ENCODE measurements at places on chromosomes 1 and 21. TPM values are rescaled to one million over a fixed set of nuclear protein-coding genes. Genes with fewer than 3 reads are reported as not detected.
A peak's percentile ranks its signal among the peaks of the same experiment; 100 is the strongest.

- ATAC-seq, result no peak
Observed at GRCh38 chr1:119531606-119532323, 24.8 kb downstream of the HSD3B1 start.

DNA sequence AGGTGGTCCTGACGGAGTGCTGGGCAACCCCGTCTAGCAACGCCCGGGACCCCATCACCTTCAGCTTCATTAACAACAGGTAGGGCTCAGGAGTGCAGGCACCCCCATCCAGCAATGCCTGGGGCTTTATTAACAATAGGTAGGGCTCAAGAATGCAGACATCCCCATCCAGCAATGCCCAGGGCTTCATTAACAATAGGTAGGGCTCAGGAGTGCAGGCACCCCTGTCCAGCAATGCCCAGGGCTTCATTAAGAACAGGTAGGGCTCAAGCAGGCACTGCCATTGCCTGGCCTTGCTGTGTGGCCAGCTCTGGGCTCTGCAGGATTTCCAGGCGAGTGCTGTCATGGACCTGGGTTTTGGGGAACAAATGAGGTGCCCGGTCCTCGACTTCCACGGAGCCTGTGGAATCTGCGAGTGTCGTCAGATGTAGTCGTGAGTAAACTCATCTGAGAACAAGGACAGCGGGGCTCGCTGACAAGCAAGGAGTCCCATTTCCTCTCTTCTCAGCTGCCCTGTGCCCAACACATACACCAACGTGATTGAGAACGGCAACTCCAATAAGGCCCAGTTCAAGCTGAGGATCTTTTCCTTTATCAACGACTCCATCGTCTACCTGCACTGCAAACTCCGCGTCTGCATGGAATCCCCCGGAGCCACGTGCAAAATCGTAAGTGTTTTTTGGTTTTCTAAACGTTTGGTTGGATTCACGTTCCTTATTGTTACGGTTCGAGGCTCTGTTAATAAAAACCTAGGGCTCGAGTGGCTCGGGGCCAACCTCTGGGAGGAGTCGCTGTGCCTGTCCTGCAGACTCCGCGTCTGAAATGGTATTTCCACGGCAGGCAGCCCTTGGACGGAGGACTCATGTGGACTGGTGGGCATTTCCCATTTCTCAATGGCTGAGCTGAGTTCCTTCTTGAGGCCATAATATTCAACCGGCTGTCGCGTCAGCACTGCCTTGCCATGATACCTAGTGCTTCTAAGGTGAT is 56.3 kb downstream of the UMODL1 start:
- no peak for ATAC-seq

The SYCP1 gene
- not detected for total RNA-seq

DNA sequence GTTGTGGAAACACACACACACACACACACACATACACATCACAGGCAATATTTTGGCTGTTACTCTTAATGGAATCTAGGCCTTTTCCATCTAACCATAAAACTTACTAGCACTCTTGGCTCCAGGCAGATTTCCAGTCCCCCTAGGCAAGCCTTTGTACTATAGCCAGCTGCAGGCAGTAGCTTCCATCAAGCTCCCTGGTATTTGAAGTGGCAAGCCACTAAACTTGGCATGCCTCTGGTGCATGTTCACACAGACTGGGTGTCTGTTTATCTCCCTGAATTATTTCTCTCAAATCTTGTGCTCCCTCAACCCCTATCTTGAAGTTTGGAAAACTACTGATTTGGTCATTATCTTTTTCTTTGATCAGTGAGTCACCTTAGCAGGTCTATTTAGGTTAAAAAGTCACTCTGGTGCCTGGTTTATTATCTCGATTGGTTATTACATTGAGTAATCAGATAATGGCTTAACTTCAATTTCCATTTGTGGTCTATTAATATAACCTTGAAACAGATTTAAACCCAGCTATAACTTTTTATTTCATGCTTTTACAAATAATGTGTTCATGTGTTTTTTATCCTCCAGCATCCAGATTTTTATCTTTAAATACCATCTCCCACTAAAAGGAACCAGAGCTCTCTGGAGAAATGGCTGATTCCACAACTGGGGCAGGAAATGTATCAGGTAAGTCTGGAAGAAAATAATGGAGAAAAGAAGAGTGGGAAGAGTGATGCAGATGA is 2.7 kb upstream of the RBM15 start:
- no peak for ATAC-seq

GRCh38 chr1:187041104-187041503 is 212.4 kb downstream of the PLA2G4A start:
- no peak for ATAC-seq

DNA sequence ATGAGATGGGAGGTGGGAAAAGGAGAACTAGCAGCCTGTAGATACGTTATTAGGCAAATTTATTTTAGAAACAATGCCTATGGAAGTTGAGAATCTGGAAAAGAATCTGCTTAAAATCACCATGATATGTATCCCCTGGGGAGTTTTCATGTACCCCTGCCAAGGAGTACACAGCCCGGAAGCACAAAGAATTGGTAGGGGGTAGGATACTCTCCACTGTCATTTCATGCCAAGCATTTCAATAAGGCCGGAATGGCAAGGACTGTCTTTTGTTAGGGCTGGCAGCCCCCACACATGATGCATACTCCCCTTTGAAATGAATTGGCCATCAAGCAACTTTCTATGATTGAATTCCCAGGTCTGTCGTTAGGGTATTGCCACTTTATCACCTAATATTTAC is 111.5 kb upstream of the APP start:
- ATAC-seq, result no peak

DNA sequence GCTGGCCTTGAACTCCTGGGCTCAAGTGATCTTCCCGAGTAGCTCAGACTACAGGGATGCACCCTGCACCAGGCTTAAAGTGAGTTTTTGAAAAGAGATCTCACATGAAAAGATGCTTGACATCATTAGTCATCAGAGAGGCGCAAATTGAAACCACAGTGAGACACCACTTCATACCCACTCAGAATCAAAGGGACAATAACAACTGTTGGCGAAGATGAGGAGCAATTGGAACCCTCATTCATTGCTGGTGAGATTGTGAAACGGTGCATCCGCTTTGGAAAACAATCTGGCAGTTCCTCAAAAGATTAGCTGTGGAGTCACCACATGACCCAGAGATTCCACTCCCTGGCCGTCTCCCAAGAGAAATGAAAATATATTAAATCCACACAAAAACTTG is 122.3 kb downstream of the PGBD5 start:
- no peak for ATAC-seq

DNA sequence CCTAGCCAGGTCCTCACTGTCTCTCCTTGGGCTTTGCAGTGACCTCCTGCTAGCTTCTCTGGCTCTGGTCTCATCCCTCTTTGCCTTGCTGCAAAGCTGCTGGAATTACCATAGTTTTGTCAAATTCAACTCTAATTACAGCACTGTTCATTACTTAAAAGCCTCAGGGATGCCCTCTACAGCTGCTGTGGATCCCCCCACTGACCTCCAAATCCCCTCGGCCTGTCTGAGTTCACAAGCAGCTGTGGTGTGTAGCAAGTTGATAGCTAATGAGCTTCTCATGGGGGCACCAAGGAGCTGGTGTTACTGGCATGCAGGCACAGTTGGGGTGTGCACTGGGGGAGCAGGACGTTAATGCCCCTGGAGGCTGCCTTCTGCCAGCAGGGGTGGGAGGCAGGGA is 24.8 kb downstream of the NIPAL3 start:
- ATAC-seq, result no peak

DNA sequence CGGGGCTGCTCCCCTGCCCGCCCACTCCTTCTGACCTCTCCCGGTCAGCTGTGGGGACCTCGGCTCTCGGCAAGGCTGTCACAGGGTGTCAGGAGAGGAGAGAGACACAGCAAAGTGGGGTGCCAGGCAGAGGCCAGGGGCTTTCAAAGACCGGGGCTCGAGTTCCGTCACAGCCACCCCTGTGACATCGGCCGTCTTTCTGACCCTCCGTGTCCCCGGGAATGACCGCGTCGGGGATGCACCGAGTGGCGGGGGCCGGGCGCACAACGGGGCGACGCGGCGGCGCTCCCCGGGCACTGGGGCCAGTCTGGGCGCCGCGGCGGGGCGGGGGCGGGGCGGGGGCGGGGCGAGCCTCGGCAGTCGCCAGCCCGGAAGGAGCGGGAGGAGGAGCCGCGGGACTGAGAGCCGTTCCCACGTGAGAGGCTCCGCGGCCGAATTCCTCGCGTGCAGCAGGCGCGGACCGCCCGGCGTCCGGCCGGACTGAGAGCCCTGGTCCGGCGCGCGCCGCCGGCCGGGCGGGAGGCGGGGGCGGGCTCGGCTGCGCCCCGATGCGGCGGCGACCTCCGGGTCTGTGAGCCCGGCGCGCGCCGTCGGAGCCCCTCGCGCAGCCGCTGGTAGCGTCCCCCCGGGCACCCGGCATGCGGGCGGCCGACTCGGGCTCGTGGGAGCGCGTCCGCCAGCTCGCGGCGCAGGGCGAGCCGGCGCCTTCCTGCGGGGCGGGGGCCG is 229.7 kb upstream of the TMEM51 start:
- ATAC-seq, result peak; percentile 73

The GJA4 gene
- 2.0 TPM for total RNA-seq

The IQGAP3 gene
- total RNA-seq, result 11.8 TPM

DNA sequence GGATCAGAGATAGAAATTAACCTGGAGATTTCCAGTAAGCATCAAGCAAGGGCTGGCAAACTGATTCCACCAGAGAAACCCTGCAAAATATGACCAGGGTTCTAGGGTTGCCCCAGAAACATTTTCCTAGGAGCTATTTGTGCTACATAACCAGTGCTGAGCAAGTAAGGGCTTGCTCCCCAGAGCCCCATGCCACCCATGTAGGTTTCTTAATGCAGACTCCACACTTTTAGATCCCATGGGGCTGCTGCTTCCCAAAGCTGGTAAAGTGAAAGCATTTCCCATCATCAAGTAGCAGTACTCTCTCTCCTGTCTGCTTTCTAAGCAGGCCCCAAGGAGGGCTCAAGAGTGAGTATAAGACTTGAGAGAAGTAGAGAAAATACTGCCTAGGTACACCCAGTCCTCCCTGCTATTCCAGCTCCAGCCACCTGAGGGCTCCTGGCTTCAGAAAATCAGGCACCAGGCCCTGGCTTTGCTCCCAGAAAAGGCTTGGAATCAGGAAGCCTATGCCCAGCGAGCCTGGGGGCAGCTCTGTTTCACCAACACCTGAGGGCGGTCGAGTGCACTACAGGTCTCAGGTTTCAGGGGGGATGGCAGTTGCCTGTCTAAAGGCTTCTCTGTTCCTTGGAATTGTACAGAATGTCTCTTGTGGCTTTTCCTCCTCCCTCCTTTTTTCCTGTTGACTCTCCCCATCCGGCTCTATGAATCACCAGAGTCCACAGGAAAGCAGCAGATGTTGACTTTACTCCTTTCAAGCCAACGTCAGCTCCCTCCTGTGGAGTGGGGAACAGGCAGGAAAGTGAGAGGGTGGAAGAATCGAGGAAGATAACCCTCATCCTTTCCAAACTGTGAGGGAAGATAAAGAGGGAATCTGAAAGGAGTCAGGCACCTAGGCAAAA is 6.2 kb upstream of the ANKRD35 start:
- peak; percentile 85 for ATAC-seq

DNA sequence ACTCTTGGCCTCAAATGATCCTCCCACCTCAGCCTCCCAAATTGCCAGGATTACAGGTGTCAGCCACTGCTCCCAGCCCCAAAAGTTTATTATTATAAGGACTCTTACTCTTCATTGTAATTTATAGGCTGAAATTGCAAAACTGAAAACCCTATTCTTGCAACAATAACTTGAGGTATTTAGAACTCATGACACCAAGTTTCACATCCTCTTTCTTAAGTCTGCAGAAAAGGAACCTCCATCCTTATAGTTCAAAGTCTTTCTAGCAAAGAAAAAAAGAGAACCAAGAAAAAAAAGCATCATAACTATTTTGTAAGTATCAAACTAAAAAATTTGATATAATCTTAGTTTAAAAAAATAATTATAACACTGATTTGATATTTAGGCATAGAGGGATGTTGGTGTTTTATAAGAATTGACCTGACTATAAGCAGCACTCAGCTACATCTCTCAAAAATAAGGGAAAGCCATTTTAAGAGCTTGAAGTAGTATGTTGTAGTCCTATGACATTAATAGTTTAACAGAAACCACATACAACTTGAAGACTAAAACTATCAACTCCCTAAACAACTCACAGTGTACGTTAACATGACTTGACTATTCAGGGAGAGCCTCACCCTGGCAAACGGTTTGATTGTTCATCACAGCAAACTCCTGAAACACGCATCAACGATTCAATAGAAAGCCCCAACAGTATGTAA is 122.4 kb downstream of the AKT3 start:
- no peak for ATAC-seq

GRCh38 chr1:64983110-64983509 is 16.8 kb upstream of the JAK1 start:
- ATAC-seq, result peak; percentile 76

The SELENBP1 gene
- 14.0 TPM for total RNA-seq

GRCh38 chr1:201470581-201470980 is 1.6 kb upstream of the PHLDA3 start:
- ATAC-seq, result no peak

DNA sequence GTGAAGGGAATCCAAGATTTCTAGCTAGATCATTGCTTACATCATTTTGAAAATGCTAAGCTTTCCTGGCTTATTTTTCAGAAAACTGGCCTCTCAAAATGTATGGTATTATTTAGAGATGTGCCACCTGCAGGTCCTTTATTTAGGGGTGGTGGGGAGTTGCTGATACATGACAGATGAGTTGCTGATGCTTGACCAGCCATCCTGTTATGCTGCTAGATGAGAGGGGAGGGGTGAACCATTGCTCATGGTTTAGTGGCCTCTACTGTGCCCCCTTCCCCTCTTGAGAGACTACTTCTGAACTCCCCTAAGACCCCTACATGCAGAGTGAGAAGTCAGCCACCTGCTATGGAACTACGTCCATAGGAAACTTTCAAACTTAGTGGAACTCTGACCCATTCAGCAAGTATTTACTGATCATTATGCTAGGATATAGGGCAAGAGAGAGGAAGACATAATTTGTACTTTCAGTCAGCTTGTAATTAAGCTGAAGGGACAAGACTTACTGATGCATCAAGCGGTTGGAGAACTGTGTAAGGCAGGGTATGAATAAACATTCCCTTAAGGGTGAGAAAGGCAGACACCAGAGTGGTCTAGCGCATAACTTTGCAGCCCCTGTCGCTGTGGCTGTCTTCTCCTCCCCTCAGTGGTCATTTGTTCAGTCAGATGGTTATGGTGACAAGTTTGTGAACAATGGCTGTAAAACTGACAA is 34.6 kb downstream of the SLAMF6 start:
- peak; percentile 45 for ATAC-seq

Data from esophagus mucosa (tissue), 1 donor.